ENCODE measurements at places on chromosomes 3 and 15.

DNA sequence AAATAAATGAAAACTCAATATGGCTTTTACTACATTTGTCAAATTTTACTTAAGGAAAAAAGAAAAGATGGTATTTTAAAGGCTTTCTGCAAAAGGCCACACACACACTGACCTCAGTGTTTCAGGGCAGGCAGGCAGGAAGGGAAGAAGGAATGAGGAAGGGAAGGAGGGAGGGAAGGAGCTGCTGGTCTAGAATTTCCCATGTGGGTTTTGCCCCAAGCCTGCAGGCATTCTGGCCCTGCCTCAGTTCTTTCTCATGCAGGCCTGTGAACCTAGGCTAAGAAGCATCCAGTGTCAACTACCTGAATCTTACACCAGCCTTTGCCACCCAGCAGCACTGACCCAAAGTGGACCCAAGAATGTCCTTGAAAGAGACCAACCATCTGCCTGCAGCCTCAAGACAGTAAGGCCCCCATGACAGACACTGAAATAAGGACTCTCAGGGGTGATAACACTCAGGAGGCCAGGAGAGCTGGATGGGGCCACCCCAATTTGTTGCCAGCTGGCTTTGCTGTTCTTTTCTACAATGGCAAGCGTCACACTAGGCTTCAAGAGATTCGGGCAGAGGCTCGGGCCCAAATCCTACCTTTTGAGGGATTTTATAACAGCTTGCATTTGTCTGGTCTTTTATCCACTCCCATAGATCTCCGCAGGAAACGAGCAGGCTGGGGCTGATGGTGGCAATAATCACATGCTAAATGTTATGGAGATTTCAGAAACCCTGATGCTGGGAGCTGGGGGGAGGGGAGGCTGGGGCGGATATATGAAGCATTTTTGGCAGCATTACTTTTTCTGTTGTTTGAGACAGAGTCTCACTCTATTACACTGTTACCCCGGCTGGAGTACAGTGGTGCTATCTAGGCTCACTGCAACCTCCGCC is 51.4 kb downstream of the XXYLT1 start:
- no peak for ATAC-seq

- ATAC-seq: no peak
Observed at GRCh38 chr15:101526442-101526841, 36.9 kb upstream of the PCSK6 start.

GRCh38 chr15:100349696-100350433 is 8.1 kb upstream of the ADAMTS17 start:
- peak; percentile 98 for ATAC-seq

DNA sequence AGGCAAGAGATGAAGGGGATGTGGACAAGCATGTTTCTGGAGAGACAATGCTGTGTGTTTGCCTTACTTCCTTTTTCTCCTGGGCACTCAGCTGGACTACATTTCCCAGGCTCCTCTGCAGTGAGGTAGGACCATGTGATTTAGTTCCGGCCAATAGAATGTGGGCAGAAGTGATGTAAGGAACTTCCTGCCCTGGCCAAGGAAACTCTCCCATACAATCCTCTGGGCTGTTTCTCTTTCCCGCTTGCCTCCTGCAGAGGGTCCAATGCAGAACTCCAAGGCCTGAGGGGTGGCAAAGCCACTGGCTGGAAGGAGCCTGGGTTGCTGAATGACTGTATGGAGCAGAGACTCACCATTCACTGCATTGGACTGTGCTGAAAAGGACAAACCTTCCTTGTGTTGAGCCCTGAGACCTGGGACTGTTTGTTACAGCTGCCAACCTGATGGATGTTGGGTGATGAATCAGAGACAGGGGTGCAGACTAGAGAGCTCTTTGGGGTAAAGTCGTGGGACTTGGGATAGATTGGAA is 82.7 kb upstream of the SLC6A6 start:
- peak; percentile 96 for ATAC-seq

DNA sequence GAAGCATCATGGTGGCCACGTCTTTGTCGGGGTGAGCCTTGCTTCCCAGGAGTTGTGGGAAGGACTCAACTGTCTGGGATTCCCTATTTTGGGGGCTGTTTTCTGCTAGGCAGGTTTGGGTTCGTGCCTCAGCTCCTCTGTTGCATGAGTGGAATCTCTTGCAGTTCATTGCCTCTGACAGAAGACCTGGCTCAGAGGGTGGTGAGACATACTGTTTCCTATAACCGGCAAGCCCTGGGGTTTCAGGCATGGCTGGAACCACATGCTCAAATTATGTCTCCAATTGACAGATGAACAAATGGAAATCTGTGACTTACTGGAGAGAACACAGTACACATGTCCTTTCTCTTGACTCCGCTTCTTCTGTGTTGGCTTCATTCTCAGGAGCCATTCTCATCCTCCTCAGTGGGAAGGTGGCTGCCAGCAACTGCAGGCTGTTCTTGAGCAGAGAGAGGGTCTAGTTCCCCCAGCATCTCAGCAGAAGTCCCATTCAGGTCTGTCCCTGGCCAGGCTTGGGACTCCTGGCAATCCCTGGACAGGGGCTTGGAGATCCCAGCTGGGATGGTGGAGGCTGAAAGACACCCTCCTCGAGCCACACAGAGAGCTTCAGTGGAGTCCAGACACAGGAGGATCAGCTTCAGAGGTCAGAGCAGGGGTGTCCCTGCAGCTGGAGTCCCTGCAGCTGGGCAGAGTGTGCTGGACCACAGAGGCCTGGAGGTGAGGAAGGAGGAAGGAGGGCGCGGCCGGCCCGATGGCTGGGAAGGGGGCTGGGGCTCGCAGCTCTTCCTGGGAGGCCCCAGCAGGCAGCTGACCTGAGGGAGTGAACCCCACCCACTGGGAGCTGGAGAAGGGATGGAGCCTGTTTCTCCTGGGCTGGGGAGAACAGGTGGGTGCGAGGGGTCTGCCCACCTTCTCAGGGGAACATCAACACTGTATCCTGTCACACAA is 97.6 kb downstream of the LSM3 start:
- ATAC-seq: no peak

DNA sequence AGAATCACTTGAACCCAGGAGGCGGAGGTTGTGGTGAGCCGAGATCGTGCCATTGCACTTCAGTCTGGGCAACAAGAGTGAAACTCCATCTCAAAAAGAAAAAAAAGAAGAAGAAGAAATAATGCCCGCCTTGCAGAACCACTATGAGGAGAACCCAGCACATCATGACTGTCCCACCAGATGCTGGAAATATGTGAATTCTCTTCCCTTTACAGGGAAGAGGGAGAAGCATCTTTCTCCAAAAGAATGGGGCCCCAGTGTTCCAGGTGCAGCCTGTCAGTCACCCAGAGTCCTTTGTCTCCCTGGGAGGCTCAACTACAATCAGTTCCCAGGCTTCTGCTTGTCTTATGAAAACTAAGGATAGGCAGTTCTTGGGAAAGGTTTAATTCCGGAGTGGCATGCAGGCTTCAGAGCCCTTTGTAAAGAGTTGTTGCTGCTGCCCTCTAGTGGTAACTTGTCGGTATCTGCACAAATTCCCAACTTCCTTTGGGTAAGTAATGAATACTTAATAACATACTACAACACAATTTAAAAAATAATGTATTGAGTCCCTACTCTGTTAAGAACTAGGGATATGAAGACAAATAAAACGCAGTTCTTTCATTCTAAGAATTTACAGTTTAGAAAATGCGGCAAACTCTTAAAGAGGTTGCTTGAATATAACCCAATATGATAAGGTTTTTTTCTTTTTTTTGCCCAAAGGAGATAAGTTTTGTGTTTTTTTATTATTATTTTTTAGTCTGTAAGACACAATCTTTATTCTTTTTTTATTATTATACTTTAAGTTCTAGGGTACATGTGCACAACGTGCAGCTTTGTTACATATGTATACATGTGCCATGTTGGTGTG is 18.6 kb upstream of the TICRR start:
- peak; percentile 52 for ATAC-seq

DNA sequence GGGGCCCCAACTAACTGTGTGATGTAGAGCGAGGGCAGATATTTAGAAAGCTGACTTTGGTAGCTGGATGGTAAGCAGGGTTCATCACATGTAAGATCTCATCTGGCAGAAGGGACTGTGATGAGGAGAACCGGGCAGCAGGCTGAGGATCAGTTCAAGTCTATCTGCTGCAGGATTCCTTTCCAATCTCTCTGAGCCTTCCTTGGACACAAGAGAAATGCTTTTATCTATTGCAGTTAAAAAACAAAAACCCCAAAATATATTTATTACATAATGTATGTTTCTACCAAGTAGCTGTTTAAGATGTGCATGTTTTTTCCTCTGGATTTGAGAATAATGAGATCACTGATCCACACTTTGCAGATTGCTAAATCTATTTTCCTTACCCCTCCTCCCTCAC is 411.5 kb downstream of the RAP2B start:
- no peak for ATAC-seq

DNA sequence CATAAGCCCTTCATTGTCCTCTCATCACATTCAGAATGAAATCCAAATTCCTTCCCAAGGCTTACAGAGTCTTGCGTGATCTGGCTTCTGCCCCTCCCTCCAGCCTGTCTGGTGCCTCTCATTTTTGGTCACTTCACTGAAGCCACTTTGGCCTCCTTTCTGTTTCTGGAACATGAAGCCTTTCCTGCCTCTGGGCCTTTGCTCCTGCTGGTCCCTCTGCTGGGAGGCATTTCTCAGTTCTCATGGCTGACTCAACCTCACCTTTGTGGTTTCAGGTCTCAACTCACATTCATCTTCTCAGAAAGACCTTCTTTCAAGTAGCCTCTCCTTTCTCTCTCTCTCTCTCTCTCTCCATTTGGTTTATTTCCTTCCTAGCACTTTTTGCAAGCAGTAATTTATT is 43.9 kb upstream of the BHLHE40 start:
- ATAC-seq: no peak

DNA sequence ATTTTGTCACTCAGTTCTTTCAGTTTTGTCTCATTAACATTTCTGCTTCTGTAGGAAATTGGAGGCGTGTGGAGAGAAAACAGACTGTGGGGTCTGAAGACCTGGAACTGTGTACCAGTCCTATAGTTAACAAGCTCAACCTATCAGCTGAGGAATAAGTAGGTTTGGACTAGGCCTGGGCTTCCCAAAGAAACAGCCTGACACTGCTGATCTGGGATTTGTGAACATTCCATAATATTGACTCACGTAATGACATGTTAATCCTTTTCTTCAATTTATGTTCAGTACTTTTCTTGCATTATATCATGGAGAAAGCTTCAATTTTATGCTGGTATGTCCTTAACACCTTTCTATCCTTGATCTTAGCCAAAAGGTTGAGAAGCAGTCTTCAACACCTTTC is 181.6 kb upstream of the RORA start:
- ATAC-seq: no peak

DNA sequence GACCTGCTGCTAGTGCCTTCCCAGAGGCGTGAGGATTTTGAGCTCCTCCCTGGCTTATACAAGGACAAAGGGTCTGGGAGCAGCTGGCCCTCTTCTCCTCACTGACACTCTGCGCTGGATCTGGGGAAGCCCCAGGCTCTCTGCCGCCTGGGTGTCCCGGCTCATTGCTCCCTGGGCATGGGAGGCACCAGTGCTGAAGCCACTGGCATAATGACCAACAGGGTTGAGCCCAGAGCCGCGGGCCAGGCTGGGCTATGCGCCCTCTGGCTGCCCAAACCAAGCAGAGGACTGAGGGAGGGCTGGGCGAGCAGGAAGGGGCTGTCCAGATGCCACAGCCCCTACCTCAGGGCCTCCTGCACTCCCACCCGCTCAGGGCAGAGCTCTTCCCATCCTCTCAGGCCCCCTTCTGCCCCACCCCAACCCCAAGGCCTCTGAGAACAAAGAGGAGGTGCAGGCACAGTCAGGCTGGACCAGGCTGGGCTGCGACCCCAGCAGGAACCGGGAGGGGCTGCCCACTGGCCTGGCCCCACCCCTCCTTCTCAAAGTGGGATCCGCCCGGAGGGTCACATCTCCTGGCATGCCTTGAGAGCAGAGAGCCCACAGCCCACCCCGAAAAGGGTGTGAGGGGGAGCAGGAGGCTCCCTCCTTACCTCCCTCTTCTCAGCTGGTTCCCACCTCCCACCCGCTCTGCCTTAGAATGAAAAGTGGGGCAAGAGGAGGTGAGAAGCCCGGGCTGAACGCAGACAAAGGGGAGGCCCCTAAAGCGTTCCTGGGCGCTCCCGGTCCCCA is 1.6 kb downstream of the LINGO1 start:
- ATAC-seq: peak; percentile 39

DNA sequence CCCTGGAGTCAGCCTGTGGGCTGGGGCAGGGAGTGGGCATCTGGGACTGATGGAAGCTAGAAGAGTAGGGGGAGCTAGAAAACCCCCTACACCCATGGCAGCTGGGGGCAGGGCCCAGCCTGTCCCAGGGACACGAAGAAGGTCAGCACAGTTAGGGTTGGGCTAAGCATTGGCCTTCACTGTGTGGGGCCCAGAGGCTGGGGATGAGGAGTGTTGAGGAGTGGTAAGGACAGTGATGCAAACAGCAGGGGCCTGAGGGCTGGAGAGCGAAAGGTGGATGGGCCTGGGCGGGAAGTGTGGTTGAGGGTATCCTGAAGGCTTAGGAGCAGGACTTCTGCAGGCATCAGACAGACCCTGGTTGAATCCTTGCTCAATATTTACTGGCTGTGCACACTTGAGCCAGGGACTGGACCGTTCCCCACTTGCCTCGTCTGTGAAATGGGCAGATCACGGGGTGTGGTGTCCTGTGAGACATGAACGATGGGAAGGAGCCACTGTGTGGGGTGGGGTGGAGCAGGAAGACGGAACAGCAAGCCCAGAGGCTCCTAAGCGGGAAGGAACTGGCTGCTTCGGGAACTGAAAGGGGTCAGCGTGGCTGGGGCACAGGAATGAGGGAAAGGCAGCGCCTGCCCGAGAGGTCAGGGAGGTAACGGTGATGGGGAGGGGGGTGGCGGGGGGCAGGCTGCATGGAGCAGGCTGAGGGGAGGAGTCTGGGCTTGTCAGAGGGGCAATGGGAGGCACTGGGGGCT is 7.3 kb downstream of the PRKCD start:
- no peak for ATAC-seq

- ATAC-seq: peak; percentile 78
Observed at GRCh38 chr3:13110678-13111116, 37.5 kb upstream of the IQSEC1 start.

DNA sequence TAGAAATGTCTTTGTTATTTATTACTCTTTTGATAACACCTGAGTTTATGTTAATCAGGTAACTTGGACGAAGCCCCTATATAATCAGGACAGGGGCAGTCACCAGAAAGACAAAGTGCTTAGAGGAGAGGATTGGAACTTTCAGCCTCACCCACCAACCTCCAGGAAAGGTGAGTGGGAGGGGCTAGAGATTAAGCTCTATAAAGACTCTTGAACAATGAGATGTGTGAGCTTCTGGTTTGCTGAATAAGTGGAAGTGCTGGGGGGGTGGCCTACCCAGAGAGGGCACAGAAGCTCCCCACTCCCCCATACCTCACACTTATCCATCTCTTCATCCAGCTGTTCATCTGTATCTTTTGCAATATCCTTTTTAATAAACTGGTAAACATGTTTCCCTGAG is 73.9 kb downstream of the TTBK2 start:
- no peak for ATAC-seq

- peak; percentile 84 for ATAC-seq
Observed at GRCh38 chr3:59240666-59241255, 190.9 kb upstream of the CFAP20DC start.

GRCh38 chr3:108090049-108090700 is 656 bp downstream of the CD47 start:
- ATAC-seq: no peak

GRCh38 chr3:64368257-64369020 is 143.2 kb upstream of the PRICKLE2 start:
- peak; percentile 75 for ATAC-seq
